NCI-H82 (cell line): ENCODE measurements at places on chromosomes 4 and X.

GRCh38 chr4:161466316-161466715 lies 697.5 kb downstream of the FSTL5 start:
- peak; percentile 96 for DNase-seq

DNA sequence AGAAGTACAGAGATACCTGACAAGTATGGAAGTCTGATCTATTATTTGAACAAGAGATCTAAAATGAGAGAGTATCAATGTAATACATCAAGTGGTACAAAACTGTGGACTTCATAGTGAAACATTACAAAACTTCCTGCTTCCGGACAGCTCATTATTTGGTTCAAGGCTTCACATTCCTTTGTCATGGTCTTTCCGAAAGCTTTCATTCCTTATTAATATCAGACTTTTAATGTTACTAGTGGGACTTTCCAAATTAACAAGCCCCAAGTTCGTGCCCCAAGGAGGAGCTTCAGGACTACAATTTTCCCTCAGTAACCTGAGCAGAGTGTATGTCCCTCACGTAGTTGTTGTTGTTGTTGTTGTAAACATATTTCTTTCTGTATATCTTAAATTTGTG lies 1.2 kb downstream of the CHIC2 start:
- DNase-seq: peak; percentile 14

- no peak for DNase-seq
Measured at GRCh38 chr4:76384052-76384451, 36.9 kb downstream of the CCDC158 start.

DNA sequence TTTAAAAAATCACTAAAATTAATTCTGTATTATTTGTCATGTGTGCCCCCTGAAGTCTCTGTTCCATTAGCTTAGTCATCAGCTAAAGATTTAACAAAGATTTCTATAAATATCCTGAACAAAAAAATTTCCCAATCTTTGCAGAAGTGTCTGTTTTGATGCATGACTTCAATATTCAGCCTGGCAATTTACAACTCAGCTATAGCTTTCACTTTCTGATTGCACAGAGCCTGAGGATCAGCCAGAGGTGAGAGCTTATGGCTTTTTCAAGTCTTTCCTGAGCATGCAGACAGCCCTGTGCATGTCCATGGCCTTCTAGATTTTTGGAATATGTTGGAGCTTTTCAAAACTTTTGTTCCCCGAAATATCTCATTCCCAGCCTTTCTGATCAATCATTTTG lies 420.1 kb downstream of the ZNF674 start:
- no peak for DNase-seq

GRCh38 chr4:65437102-65437501 lies 233.2 kb downstream of the EPHA5 start:
- peak; percentile 1 for DNase-seq

- DNase-seq: no peak
Measured at GRCh38 chr4:8141935-8142334, 16.7 kb downstream of the ABLIM2 start.

GRCh38 chr4:10442976-10443375 lies 14.2 kb downstream of the ZNF518B start:
- DNase-seq: no peak
